ENCODE measurements at places on chromosomes 12 and 14.

- DNase-seq = no peak
Observed at GRCh38 chr12:124753228-124753591, 110.5 kb downstream of the SCARB1 start.

GRCh38 chr14:68305738-68306137 is 486.2 kb downstream of the RAD51B start:
- DNase-seq = no peak

GRCh38 chr14:91396959-91397815 is 20.4 kb downstream of the CCDC88C start:
- DNase-seq = no peak

GRCh38 chr14:32073537-32074189 is 3.4 kb upstream of the ARHGAP5 start:
- no peak for DNase-seq

DNA sequence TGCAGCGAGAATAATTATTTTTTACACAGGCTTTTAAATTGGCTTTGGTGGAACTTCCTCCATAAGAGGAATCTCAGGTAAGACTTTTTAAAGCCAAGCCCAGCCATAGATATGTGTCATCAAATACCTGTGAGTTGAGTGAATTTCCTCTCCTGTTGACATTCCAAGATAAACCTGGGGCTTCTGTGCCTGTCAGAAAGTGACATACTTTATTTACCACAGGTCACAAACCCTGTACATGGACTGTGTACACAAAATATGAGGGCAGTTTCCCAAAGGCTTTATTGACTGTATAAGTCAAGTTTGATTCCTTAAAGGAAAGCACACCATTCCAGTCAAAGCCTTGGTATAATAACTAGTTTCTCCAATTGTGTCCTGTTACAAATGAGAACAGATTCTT is 25.9 kb upstream of the SRSF5 start:
- DNase-seq = no peak

DNA sequence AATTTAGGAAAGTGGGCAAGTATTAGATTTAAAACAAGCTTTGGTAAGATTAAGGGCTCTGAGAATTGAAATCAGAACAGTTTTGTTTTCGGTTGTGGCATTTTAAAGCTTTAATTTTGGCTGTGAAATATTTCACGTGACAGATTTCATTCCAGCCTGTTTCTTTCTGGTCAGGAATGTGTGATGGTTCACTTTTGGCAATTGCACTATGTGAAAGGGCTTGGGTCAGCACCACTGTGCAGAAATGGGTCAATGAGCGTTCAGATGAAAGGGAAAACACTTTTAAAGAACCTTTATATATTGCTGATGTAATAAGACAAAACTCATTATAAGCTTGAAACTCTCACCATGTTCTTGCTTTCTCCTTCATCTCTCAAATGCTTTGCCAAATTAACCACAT is 17.1 kb downstream of the NUBPL start:
- no peak for DNase-seq

DNA sequence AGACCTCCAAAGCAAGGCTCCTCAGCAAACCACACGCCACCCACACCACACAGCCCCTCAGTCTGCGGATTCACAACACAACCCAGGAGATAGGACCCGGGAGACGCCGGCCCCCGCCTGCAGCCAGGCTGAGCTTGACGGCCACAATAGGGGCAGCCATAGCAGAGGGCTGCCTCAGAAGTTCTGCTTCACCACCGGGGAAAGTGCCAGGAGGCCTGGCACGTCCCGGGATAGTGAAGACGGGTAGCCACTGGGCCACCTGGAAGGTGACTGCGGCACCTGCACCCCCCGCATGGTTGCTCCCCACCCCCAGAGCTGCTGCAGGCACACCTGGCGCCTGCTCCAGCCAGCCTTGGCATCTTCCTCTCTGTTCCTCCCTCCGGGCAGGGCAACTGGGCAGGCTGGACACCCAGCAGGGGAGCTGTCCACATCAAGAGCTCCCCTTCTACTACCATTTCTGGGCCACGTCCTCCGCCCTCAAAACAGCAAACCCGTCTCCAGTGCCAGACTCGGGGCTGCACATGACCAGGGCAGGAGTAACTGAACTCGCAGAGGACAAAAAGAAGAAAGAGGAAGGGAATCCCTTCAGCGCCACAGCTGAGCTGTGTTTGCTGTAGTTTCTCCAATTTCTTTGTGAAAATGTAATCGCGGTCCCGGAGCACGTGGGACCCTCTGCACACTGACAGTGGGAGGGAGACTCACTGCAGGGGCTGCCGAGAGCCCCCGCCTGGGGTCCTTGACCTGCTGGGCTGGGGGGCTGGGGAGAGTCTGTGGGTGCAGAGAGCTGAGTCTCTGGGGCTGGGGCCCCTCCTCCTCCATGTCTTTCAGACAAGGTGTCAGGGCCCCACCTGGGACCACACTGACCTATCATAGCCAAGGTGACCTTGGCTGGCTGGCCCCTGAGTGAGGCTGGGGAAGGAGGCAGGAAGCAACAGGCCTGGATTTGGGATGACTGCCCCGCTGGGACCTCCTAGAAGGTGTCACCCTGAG is 74.2 kb upstream of the C14orf180 start:
- no peak for DNase-seq

GRCh38 chr14:102182190-102182589 is 42.5 kb downstream of the WDR20 start:
- no peak for DNase-seq
